NCI-H187 treated with DMSO at 0.1 percent for 48 hours (cell line): ENCODE measurements at places on chromosomes 11 and 22.

- DNase-seq = no peak
These were observed 47.0 kb downstream of the CSTPP1 start for GRCh38 chr11:46983598-46983997.

GRCh38 chr11:88377646-88378045 lies 40.1 kb upstream of the CTSC start:
- no peak for DNase-seq

GRCh38 chr11:100785148-100785983 lies 98.3 kb downstream of the ARHGAP42 start:
- DNase-seq = no peak

DNA sequence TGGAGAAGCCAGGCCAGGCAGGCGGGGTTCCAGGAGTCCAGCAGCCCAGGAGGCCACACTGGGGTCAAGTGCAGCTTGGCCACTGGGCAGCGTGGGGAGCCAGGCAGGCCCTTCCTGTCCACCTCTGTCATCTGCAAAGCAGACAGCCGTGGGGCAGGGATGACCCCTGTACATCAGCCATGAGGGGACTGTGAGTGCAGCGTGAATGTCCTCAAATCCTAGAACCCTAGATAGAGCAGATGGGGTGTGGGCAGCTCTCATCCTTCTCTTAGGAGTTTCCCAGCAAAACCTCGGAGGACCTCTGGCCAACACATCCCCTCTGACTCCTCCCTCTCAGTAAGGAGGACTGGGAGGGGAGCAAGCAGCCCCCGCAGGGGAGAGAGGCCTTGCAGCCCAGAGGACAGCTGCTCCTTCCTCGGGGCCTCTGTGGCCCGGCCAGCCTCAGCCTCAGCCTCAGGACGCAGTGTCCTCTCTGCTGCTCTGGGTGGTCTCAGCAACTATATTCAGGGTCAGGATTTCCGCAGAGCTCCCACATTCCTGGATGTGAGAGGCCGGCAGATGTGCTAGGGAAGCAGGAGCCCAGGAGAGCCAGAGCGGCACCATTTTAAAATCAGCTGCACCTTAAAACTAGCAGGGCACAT lies 820.5 kb downstream of the BRD1 start:
- DNase-seq = no peak

GRCh38 chr11:61325649-61326414 lies 7.1 kb downstream of the DDB1 start:
- DNase-seq = no peak

- no peak for DNase-seq
These were observed 1.9 kb downstream of the LGALS2 start for GRCh38 chr22:37578002-37578401.

DNA sequence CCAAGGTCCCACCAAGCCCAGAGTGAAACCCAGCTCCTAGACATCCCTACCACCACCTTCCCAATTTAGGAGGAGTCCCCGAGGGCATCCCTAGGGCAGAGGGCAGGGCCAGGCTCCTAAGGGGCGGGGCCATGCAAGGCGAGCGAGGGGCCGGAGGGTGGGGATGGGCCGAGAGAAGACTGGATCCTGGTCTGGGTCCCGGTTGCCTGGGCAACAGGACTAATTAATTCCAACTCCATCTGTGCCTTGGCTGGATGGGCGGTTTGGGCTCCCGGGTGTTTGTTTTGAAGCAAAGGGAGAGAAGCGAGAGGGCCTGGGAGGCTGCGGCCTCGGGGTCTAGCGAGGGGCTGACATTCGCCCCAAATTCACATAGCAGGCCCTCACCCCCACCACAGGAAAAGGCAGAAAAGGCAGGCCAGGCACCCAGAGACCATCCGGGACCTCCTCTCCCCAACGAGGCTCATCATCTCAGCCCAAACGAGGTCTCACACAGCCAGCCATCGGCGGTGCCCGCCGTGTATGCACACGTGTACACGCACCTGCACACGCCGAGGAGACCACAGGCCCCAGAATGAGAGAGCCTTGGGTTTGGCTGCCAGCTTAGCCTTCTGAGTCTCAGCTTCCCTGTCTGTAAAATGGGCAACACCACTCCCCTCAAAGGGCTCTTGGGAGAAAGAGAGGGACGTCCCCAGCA lies 23.9 kb downstream of the ELFN2 start:
- DNase-seq = no peak

DNA sequence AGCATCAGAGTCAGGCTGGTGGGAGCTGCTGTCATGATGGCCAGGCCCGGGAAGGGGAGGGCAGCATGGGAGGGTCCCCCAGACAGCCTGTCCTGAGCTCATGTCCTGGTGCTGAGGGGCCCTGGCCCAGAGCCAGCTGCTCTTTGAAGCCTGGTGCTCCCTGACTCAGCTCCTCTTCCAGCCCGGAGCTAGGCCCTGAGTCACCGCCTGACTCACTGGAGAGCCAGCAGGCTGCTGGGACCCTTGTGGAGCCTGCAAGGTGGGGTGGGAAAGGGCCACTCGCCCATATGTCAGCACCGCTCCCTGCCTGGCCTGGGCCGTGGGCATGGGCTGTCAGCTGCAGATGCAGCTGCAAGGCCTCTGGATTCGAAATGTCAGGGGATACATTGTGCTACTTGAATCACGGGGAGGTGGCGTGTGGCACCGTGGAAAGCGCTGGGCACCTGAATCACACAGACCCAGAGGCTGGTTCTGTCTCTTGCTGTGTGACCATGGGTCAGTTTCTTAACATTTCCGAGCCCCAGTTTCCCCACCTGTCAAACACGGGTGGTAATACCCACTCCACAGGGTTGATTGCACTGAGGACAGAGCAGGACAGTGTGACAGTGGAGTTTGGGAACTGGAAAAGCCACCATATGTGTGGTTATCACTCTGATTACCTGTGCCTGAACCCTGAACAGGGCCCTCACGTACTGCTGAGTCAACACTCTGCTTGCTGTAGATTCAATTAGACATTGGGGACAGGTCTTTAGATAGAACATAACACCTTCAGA lies 4.4 kb downstream of the CACNA1I start:
- DNase-seq = no peak

- DNase-seq = no peak
These were observed 68.3 kb upstream of the CRYBB3 start for GRCh38 chr22:25131198-25131887.

DNA sequence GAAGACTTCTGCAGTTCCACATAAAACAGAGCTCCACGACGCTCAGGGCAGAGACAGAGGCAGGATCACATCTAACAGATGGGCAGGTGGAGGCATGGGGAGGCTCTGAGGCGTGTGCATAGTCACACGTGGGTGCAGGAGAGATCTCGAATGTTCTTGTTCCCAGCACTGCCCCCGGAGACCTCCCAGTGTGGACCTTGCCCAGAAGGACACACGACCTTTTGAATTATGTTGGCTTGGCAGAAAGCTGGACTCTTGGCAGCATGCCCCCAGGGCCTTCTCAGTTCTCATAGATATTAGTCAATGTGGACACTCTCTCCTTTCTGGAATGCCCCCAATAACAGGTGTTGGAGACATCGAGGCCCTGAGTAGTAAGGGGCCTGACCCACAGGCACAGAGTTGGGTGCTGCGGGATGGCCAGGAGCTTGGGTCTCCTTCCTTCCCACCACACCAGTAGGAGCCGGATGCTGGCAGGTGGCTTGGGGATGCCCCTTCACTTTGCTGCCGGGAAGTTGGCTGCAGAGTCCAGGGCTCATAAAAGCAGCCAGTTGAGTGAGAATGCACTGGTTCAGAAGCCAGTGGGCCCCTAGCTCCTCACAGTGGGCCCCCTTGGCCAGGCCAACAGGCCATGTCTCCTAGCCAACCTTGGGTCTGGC lies 12.1 kb downstream of the MYEOV start:
- no peak for DNase-seq

- no peak for DNase-seq
These were observed 27.9 kb downstream of the PAX6 start for GRCh38 chr11:31783252-31783651.

DNA sequence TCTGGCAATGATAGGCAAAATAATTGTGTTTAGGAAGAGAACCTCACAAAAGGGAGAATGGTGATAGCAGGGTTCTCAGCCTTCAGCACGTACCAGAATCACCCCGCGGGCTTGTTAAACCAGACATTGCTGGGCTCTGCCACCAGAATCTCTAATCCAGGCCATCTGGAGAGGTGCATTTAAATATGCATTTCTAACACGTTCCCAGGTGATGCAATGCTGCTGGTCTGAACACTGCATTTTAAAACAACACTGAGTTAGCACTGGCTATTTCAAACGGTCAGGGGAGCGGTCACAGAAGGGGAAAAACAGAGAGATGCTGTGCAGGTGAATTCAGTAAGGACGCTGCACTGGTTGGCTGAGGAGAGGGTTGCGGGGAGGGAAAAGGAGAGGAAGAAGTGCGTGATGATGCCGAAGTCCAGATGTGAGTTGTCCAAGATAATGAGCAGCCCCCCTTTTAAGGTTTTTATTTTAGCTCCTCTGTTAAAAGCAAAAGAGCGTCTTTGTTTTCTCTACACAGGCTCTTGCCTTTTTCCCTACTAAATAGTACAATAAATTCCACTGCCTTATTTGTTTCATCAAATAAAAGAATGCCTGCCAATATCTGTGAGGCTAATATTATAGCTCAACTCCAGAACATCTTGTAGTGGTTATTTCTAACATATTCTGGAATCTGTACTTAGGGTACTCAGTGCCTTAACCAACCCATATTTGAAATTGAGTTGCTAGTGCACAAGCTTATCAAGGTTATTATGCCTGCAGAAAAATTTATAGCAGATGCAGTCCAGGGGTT lies 109.6 kb upstream of the POU2AF2 start:
- no peak for DNase-seq

DNA sequence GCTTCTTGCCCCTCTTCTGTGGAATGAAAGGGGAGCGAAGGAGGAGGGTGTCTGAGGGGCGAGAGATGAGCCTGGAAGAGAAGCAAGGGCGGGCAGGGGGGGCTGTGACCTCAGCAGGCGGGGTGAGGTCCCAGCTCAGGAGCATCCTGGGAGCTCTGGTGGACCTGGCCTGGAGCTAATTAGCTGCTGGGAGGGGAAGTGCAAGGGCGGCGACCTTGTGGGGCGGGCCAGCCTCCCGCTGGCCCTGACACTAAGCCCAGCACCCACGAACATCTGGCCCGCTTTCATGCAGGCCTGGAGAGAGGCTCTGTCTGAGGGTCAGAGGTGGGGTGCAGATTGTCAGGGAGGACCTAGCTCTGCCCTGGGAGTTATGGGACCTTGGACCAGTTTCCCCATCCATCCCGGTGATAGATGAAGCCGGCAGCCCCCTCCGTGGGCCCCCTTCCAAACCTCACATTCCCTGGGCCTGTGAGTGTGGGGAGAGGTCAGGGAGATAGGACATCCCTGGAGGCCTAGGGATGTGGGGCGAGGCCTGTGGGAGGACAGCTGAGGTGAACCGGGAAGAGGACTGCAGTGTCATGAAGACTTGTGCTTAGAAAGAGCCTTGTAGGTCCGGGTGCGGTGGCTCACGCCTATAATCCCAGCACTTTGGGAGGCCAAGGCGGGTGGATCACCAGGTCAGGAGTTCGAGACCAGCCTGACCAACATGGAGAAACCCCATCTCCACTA lies 28.5 kb upstream of the CD82 start:
- DNase-seq = no peak

- DNase-seq = no peak
These were observed 9.3 kb upstream of the TH start for GRCh38 chr11:2180789-2181370.

GRCh38 chr22:45009606-45010531 lies at the start of gene PHF21B:
Gene PHF21B (minus strand): TSS chr22:45010005. CDS start chr22:45009549, 456 bp downstream.
- DNase-seq = no peak

- no peak for DNase-seq
These were observed 8.1 kb downstream of the MALAT1 start for GRCh38 chr11:65506772-65507505.

GRCh38 chr11:99781074-99781473 lies 760.3 kb downstream of the CNTN5 start:
- DNase-seq = no peak

- no peak for DNase-seq
These were observed 90.4 kb downstream of the CWC15 start for GRCh38 chr11:94882931-94883330.

- DNase-seq = no peak
These were observed 18.7 kb upstream of the LRP5 start for GRCh38 chr11:68293708-68294107.

DNA sequence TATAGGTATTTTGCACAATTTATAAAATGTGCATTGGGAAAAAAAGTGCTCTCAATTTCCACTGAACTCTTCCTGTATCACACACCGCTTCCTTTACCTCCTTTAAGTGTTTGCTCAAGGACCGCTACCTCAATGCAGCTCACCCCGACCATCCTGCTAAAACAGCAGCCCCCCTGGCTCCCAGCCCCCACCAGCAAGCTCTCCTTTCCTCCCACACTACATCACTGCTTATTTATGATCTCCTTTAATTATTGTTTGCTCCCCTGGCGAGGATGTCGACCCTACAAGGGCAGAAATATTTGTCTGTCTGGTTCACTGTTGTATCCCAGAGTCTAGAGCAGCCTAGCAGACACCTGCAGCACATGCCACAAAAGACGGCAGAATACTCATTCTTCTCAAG lies 10.0 kb downstream of the SHANK2 start:
- DNase-seq = no peak

DNA sequence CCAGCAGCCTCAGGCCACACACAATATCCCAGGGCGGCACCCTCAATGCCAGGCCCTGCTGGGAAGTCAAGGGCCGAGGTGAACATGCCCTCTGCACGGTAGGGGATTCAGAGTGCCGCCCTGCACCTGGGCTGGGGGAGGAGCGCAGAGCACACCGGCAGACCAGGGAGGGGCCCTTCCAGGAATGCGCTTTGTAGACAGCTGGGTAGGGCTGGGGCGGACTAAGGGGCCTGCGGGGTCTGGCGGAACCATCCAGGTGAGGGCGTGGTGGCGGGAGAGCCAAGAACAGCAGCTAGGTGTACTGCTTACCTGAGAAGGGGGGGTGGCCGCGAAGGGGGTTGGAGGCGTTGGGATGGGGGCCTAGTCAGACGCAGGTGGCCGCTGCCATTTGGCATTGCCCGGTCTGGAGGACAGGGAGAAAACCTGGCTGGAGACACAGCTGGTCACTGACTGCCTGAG lies 26.0 kb downstream of the DUSP8 start:
- DNase-seq = no peak

DNA sequence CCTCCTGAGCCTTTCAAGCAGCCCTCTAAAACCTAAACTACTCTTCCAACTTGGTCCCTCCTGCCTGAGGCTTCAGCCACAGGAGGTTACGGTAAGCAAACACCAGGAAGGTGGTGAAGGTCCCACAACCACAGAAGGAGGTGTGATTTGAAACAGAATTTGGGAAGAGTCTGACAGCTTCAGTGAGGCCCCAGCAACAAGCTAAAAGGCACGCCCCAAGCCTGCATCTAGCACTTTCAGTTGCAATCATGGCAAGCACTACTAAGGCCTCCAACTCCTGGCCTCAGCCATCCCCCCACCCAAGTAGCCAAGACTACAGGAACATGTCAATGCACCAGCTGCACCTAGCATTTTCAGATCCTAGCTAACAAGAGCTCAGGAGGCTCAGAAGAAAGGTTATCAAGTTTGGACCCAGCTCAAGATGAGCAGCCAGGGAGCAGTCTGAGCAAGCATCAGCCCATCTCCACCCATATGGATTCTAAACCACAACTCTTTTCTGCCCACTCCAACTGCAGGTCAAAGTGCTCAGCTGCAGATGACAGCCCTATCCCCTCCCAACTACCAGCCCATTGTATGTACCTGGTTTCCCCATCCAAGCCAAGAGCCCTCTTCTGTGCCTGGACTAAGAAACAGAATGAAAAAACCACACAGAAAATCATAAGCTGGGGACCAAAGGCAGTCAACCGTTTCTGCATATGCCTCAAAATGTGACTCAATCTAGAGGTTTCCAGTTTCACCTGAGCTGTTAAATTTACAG lies 10.4 kb upstream of the AHNAK start:
- no peak for DNase-seq
